ENCODE measurements at places on chromosomes 13 and 19.

DNA sequence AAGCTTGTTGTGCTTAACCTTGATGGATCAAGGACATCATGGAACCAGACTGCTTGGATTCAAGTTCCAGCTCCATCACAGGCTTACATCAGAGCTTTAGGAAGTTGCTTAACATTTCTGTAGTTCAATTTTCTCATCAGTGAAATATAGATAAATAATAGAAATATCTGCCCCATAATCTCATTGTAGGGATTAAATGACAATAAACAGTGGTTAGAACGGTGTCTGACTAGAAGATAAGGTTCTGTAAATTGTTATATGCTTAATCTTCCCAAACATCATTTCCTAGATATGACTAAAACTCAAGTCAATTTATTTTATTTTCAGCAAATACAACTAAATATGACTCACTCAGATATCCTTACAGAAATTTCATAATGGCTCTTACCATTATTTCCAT is 83.5 kb downstream of the SLITRK1 start:
- no peak for DNase-seq

- DNase-seq: peak; percentile 95
These were observed 2.2 kb downstream of the ARHGAP45 start for GRCh38 chr19:1069009-1069779.

GRCh38 chr19:30344446-30345425 is 27.4 kb upstream of the ZNF536 start:
- no peak for DNase-seq

GRCh38 chr19:48363500-48363809 is 285 bp downstream of the TMEM143 start:
- DNase-seq: no peak

GRCh38 chr19:55088021-55088451 is 12.4 kb downstream of the EPS8L1 start:
- no peak for DNase-seq

DNA sequence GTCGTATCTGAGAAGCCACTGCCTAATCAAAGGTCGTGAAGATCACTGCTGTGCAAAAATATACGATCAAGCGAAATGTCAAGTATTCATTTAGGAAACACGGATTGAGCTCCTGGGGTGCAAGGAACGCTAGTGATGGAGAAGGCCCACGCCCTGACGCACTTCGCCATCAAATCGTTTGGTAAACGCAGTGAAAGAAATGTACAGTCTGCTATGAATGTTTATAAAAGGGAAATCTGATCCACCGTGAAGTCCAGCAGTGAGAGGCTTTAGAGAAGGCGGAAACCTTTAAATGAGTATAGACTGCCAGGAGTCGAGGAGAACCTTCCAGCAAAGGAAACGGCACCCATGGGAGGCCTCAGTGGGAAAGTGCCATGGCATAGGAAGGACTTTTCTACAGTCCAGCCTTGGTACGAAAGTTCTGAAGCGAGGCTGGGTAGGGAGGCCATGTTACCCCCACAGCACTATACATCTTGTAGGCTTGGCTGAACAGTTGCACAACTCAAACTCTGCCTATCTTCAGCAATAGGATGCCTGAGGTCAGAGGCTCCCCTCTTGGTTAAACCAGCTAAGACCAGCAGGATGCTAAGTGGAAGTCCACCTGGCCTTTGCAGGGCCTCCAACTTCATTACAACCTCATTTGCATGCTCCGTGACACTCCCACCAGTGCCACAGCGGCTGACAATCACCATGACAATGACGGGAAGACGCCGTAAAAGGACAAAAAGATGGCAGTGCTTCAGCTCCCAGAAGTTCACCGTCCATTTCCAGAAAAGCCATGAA is 20.4 kb downstream of the PCID2 start:
- DNase-seq: no peak

GRCh38 chr13:48393030-48393697 is 19.7 kb downstream of the LPAR6 start:
- DNase-seq: no peak

- DNase-seq: no peak
These were observed 171.1 kb downstream of the STK24 start for GRCh38 chr13:98405690-98406344.

DNA sequence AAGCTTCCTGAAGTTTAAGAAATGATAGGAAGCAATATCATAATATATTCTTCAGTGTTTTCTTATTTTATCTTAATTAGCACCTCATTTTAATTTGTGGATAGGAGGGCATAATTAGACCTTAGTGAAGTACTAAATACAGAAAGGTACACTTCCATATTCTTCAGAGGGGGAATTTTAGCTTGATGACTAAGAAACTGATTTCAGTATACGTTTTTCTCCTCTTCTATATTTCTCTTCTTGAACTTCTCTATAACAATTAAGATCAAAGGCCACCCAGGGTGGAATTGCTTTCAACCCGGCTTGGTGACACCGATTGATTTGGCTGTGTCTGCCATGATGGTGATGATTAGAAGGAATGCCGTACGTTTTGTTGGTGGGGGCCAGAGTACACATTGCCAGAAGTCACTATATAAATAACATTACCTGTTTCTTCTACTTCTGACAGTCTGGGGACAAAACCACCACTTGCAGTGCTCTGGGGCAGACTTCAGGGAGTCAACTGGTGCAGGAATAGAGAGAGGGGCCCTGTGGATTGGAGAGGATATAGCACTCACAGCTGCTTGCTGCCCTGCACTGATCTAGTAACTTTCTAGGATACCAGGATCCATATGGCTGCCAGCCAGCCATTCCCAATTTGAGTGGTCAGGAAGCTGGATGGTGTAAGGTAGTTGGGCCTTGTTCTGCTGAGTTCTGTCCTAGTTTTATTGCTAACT is 73.8 kb downstream of the SPATA13 start:
- no peak for DNase-seq

GRCh38 chr13:97211300-97211699 is 10.8 kb upstream of the MBNL2 start:
- DNase-seq: no peak

DNA sequence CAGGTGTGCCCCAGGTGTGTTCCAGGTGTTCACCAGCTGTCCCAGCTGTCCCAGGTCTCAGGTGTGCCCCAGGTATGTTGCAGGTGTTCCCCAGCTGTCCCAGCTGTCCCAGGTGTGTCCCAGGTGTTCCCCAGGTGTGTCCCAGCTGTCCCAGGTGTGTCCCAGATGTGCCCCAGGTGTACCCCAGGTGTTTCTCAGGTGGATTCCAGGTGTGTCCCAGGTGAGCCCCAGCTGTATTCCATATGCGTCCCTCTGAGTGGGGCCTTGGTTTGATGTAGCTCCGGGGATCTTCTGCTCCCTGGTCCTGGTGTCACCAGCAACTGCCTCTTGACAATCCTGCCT is 719 bp upstream of the GRK1 start:
- DNase-seq: no peak

- no peak for DNase-seq
These were observed 101.5 kb upstream of the TSHZ3 start for GRCh38 chr19:31450696-31451095.

GRCh38 chr19:54644056-54644455 is 13.8 kb downstream of the LILRB1 start:
- no peak for DNase-seq

GRCh38 chr19:37817180-37817981 is 38.0 kb upstream of the ZNF573 start:
- DNase-seq: peak; percentile 37

GRCh38 chr13:43132257-43132656 is 108.9 kb downstream of the DNAJC15 start:
- peak; percentile 11 for DNase-seq

DNA sequence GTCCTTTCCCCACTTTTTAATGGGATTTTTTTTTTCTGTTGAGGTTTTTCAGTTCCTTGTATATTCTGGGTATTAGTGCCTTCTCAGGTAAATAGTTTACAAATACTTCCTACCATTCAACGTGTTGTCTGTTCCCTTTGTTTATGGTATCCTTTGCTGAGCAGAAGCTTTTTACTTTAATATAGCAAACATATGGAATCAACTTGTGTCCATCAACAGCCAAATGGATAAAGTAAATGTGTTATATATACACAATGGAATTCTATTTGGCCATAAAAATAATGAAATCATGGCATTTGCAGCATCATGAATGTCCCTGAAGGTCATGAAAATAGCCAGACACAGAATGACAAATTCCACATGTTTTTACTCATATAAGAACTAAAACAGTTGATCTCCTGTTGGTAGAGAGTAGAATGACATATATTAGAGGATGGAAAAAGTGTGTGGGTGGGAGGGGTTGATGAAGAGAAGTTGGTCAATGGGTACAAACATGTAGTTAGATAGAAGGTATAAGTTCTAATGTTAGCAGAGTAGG is 500.8 kb downstream of the SLITRK6 start:
- no peak for DNase-seq

DNA sequence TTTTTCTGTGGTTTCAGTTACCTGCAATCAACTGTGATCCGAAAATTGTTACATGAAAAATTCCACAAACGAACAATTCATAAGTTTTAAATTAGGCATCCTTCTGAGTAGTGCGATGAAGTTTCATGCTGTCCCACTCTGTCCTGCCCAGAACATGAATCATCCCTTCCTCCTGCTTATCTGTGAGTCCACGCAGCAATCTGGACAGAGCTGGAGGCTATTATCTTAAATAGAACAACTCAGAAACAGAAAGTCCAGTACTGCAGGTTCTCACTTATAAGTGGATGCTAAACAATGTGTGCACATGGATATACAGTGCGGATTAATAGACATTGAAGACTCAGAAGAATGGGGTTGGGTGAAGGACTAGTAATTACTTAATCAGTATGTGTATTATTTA is 583.7 kb upstream of the SPRY2 start:
- peak; percentile 7 for DNase-seq

DNA sequence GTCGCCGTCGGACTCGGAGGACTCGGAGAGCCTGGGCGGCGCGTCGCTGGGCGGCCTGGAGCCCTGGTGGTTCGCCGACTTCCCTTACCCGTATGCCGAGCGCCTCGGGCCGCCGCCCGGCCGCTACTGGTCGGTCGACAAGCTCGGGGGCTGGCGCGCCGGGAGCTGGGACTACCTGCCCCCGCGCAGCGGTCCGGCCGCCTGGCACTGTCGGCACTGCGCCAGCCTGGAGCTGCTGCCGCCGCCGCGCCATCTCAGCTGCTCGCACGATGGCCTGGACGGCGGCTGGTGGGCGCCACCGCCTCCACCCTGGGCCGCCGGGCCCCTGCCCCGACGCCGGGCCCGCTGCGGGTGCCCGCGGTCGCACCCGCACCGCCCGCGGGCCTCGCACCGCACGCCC is 2.5 kb upstream of the GRWD1 start:
- peak; percentile 50 for DNase-seq

DNA sequence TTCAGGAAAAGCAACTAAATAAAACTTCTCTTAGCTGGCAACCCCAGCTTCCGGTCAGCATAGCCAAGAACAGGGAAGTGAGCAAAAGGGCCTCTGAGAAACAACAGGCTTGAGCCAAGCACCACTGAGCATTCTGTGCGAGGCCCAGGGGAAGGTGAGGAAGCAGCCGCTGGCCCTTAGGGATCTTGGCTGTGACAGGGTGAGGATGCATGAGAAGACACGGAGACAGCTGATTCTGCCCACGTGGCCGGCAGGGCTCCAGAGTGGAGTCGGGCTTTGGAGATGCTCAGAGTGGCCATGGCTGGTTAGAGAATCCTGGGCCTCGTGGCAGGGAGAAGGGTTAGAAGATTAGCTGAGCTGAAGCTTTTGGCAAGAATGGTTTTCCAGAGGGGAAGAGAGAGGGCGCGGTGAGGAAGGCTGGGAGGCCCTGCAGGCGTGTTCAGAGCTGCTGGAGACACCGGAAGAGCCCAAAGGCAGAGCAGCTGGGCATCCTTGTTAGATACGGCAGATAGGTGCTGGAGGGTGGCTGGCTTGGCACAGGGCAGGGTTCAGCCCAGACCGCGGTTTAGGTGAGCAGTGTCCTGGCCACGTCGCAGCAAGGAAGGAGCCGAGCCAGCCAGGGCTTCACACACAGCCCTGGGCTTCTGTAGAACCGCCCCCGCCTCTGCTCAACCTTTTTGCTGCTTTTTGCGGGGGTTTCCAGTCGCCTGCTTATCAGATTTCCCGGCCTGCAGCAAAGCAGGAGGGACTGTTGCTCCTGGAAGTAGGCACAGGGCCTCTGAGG is 17.3 kb downstream of the UPF1 start:
- DNase-seq: peak; percentile 26

- DNase-seq: no peak
These were observed 284.5 kb downstream of the FGF14 start for GRCh38 chr13:102117175-102117831.

DNA sequence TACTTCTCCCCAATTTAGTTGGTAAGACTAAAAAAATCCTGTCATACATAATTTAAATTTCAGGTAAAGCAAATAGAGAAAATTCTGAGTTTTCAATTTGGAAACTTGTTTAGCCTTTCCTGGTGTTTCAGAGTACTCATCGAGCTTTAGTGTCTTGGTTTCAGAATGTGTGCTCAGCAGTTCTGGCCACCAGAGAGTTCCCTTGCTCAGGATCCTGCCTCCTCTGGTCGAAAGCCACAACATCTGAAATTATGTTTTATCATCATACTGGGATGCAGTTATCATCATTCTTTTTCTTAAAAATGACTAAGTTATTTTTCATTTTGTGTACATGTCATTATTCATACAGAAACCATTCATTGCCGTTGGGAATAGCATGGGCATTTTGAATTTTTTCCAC is 263.2 kb upstream of the SPRY2 start:
- DNase-seq: no peak

DNA sequence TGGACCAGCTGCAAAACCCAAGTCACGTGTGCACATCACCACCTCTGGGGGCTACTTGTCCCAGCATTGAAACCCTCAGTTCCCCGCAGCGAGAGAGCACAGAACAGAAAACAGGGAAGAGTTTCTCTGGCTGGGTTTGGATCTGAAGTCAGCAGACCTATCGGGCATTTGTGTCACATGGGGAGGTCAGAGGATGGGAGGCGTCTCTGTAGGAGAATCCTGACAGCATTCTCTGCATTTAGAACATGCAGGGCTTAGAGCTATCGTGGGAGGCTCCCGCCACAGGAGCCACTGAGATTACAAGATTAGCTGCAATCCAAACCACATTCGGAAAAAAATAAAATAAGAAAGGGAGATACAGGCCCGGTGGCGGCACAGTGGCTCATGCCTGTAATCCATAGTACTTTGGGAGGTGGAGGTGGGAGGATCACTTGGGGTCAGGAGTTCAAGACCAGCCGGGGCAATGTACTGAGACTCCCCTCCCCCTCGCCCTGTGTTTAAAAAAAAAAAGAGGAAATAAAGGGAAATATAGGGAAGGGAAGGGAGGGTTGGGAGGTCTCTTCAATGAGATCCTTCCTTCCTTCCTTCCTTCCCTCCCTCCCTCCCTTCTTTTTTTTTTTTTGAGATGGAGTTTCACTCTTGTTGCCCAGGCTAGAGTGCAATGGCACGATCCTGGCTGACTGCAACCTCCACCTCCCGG is 2.9 kb upstream of the TLE6 start:
- peak; percentile 84 for DNase-seq

GRCh38 chr13:30021611-30022010 is 171.2 kb upstream of the UBL3 start:
- no peak for DNase-seq
